ENCODE measurements at places on chromosomes 16 and 17.

DNA sequence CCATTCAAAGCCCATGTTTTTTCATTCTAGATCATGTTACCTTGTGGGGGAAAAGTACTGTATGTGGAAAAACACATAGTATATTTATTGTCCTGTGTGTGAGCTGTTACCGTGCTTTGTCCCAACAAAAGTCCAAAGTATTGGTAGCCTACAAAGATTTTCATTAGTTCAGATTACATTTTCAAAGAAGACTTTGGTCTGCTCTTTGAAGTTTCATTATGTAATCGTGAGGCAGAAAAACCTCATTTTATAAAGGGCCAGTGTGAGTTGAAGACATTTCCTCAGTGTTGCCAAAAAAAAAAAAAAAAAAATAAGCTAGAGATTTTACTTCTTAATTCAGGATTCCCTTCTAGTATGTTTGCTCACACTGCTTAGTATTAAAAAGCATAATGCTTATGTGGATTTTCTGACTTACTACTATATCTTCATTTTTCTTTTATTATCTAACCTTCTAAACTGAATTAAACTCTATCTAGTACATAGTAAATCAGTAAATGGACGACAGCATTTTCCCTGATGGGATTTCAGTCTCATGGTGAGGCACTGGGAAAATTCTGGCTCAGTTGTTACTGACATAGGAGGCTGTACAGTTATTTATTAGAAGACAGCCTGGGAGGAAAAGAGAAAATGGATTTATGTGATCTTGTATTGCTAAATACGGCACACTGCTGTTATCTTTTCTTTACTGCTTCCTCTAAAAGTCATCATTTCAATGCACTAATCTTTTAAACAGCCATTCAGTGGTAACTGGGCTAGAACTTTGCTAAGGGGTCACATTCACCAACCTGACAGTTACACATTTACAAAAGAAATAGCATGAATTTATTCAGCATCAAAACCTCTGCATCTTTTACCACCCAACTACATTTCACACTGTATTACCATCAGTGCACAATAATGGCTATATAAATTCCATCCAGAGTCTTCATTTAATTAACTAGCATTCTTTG lies 100.6 kb downstream of the STXBP4 start:
- no peak for DNase-seq

DNA sequence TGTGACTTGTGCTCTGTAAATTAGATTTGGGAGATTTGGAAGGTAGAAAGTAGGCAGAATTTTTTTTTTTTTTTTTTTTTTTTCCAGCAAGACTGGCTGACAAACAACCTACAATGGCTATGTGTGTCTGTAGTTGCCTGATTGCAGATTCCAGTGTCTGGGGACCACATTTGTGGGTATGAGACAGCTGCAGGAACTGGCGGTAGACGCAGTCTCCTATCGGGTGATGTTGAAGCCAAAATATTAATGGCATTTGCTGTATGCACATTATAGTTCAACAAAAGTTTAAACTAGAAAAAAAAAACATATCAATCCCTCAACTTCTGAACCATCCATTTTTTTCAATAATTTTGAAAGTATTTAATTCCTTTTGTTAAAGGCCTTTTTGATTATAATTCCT lies 665.2 kb downstream of the TOX3 start:
- DNase-seq = no peak

DNA sequence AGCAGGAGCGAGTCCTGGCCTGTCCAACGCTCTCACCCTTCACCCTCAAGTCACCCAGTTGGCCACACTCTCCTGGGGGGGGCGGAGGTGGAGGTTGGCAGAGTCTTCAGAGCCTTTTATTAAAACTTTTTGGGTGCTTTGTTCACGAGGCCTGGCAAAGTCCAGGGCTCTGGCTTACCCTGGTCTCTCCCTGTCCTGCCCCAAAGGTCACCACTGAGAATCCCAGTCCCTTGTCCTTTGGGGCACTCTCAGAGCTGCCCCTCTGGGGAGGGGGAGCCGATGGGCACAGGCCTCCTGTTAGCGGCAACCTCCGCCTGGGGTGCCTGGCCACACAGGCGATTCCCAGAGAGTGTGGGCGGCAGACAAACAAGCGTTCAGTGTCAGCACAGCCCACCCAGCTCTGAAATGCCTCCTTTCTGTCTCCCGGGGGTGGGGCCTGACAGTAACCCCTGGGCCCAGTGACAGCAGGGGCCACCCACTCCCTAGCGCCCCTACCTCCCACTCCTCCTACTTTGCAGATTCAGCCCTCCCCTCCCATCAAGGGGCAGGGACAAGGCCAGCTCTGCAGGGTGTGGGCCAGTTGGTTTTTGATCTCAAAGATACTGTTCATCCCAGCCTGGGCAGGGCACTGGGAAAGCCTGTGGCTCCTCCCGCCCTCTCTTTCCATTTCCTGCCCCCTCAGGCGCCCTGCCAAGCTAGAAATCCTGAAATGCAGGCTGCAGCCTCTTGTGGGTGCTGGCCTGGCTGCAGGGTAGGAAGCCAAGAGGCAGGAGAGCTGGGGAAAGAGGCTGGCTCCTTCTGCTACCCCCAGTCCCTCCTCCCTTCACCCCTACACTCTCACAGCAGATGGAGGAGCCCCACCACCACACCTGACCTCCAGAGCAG lies 36.6 kb upstream of the EMP2 start:
- no peak for DNase-seq

GRCh38 chr16:67975321-67976105 lies 4.8 kb downstream of the DPEP3 start:
- DNase-seq = peak; percentile 80

DNA sequence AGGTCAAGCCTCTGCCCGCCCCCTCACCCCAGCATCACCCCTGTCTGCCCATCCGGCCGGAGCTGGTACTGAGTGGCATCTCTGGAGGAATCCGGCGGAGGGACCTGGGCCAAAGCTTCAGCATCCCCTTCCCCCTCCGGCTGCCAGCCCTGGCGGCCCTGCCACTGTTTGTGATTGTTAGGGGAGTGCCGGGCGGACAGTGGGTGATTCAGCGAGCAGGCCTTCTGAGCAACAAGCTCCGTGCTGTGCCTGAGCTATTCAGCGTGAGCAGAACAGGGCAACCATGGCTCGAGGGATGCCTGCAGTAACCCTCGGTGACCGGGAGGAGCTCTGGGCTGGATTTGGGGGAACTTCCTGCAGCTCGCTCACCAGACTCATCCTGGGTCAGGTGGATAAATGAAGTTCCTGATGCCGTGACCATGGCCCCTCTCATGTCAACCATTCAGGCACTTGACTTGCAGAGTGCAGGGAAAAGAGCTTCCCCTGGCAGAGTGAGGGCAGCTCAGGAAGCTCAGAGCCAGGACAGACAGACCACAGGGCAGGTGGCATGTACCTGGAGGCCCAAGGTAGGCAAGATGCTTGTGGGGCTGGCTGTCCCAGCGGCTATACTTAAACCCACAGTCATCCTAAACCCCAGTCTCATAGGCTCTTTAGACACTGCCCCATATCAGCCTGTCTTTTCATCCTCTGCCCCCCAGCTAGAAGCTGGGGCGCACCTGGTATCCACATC lies 24.3 kb upstream of the MLKL start:
- no peak for DNase-seq

DNA sequence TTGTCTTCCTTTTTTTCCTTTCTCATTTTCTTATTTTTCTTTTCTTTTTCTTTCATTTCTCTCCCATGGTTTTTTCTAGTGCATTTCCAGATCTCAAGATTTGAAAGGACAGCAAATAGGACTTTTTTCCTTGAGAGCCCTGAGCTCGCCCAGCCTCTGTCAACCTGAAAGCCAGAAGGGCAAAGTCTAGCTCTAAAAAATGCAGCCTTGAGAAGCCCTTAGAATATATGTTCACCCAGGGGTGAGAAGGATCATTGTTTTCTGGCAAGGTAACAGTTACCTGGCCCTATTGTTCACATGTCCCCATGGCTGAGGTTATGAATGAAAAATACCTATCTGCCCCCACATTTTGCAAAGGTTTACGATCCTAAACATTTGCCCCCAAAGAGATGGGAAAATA lies 218.4 kb downstream of the IRX3 start:
- DNase-seq = no peak
